ENCODE measurements at places on chromosomes 6 and 20.

DNA sequence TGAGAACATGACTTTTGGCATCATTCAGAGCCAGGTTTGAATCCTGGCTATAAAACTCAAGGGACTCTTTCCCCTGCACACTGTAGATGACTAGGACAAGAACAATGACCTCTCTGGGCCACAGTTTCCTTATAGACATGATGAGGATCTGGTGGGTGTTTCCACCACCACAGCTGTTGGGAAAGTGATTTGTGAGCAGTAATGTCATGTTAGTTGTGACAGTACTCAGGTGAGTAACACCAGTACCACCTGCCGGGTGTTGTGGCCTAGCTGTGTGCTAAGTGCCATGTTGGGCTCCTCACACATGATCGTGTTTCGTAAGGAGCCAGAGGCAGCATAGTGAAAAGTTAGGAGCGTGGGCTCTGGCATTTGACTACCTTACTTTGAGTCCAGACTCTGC lies 24.1 kb downstream of the HM13 start:
- DNase-seq: no peak

DNA sequence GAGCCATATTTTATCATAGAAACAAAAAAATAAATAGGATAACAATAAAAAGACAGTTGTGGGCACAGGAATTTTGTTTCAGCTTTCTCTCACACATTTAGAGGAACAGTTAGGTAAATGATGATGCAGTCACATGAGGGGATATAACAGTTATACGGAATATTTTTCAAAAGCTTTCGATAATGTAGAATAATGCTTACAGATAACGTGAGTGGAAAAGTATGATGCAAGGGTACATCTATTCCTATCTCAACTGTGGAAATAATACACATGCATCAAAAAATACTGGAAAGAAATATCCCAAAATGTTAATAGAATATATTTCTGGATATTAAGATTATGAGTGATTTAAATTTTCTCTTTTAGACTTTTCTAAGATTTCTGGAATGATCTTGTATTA lies 114.0 kb downstream of the AFG1L start:
- DNase-seq: no peak

DNA sequence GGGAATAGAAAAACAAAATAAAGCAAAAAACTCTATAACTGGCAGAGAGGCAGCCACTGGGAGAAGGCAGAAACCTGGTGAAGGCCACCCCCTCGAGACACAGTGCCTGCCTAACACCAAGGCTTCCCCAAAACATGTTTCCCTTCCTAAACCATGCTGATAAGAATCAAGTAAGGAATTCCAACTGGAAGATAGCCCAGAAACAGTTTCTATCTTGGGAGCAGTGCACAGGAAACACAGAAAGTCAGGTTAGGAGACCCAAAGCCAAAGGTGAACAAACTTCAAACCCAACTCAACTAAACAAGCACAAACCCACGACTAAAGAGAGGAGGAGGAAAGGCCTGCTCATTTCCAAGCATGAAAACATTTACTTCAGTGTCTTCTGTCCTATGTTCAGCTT lies 433.7 kb upstream of the RGS17 start:
- no peak for DNase-seq

GRCh38 chr6:169909113-169909512 lies 157.7 kb downstream of the ERMARD start:
- DNase-seq: no peak

GRCh38 chr6:4961322-4962168 lies 42.3 kb downstream of the RPP40 start:
- DNase-seq: no peak

DNA sequence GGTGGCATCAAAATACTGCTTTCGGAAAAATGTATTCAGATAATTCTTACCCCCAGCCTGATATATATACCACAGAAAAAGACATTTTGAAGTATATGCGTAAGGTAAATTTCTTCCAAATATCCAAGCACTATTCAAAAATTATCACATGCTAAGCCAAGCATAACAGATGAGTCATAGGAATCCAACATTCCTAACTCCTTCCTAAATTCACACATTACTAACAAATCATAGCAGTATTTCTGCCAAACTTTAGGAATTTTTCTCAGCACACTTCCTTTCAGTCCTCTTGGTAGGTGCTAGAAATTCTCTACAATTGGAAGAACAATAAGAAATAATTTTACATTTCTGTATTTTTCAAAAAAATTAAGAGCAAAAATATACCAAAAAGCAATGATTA lies 417.5 kb downstream of the EYS start:
- no peak for DNase-seq

- no peak for DNase-seq
These were observed 49.5 kb downstream of the NCOA3 start for GRCh38 chr20:47551222-47551621.

DNA sequence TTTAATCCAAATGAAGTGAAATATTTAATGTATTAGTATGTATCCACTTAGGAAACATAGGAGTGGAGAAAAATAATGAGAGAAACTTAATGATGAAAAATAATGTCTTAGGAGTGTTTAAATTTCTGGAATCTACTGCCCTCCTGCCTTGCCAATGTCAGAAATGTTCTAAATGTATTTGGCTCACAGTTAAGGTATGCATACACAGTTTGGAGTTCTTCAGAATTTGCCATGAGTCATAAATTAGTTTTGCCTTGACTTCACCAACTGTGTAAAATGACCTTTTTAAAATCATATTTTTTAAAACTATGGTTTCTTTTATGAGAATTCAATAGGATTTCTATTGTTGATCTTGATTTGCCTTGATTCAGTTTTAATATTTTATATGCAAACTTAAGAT lies 191.7 kb upstream of the HSF2 start:
- no peak for DNase-seq

GRCh38 chr6:121890307-121890910 lies 455.0 kb downstream of the GJA1 start:
- no peak for DNase-seq

DNA sequence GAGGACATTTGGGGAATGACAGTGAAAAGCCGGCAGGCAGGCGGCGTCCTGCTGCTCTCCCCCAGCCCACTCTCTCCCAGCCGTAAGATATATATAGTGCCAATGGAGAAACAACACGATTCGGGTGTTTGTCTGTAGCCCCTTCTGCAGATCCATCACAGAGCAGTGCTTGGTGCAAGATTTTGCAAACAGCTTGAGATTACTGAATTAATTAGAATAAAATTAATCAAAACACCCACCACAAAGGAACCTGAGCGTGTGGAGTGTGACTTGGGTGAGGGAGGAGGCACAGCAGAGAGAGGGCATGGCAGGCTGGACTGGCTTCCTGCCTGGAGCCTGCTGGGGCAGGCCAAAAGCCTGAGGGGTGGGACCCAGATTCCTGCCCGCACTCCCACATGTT lies 28.8 kb upstream of the CCDC167 start:
- DNase-seq: no peak

DNA sequence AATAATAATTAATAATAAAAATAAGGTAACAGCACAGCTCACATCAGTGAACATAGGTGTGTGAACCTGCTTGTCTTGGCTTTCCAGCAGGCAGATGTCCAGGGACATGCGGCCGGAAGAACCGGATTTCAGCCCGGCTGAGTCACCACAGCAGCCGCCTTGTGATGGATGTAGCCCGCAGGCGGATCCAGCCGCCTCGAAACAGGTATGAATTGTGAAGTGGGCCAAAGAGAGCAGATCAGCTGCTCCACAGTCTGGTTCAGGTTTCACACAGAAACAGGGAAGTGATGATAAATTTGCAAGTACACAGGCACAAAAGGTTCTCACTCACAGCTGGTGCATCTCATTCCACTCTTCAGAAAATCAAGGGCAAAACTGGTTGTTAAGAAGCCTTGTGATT lies 55.1 kb downstream of the ID4 start:
- no peak for DNase-seq

DNA sequence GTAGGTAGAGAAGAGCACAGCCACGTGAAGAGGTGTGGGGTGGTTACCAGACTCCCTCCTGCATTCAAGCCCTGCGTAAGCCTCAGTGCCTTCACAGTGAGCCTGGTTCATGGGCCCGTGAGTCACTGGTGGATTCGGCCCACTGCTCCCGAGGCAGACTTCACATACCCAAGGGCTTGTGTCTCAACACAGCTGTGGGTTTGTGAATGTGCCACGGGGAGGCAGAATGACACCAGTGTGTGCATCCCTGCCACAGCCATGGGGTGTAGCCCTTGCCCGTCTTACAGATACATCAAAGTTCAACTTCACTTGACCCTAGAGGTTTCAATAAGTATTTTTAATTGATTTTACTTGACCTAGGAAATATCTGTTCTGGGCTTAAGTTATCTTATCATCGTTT lies 108.5 kb downstream of the MAP3K4 start:
- DNase-seq: no peak

GRCh38 chr6:115729036-115729435 lies 331.7 kb downstream of the FRK start:
- DNase-seq: no peak
